ENCODE measurements at places on chromosomes 1 and 21.

DNA sequence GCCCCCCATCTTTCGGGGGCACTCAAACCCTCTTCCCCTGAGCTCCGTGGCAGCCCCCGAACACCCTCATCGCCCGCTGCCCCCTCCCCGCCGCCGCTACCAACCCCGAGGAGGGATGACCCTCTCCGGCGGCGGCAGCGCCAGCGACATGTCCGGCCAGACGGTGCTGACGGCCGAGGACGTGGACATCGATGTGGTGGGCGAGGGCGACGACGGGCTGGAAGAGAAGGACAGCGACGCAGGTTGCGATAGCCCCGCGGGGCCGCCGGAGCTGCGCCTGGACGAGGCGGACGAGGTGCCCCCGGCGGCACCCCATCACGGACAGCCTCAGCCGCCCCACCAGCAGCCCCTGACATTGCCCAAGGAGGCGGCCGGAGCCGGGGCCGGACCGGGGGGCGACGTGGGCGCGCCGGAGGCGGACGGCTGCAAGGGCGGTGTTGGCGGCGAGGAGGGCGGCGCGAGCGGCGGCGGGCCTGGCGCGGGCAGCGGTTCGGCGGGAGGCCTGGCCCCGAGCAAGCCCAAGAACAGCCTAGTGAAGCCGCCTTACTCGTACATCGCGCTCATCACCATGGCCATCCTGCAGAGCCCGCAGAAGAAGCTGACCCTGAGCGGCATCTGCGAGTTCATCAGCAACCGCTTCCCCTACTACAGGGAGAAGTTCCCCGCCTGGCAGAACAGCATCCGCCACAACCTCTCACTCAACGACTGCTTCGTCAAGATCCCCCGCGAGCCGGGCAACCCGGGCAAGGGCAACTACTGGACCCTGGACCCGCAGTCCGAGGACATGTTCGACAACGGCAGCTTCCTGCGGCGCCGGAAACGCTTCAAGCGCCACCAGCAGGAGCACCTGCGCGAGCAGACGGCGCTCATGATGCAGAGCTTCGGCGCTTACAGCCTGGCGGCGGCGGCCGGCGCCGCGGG is 837 bp downstream of the FOXD3 start:
- DNase-seq: no peak

DNA sequence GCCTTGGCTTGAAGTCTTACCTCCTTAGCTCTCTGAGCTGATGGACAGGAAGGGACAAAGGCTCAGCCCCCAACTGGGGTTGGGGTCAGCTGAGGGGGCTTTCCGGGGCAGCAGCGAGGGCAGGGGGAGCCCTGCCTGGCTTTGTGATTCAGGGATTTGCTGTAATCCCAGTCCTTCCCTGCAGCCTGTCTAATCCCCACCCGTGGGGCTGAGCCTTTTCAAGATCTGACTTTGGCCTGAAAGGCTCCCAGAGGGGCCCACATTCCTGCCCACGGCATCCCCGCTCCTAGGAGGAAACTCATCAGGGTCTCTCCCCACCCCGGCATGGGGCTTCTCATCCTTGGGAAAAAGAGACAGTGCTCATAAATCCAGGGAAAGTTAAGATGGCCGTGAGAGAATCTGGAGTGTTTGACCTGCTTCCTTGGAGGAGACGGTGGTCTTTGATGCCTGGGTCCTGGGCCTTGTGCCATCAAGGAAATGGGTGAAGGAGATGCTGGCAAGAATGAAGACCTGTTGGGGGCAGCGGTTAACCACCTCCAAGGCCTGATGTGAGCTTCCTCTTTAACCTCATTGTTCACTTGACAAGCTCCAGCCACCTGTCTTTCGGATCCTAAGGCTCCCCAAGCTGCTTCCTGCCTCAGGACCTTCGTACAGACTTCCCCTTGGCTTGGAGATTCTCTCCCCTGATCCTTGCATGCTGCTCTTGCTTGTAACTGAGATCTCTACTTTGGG is 83.1 kb upstream of the WNT4 start:
- DNase-seq: no peak

DNA sequence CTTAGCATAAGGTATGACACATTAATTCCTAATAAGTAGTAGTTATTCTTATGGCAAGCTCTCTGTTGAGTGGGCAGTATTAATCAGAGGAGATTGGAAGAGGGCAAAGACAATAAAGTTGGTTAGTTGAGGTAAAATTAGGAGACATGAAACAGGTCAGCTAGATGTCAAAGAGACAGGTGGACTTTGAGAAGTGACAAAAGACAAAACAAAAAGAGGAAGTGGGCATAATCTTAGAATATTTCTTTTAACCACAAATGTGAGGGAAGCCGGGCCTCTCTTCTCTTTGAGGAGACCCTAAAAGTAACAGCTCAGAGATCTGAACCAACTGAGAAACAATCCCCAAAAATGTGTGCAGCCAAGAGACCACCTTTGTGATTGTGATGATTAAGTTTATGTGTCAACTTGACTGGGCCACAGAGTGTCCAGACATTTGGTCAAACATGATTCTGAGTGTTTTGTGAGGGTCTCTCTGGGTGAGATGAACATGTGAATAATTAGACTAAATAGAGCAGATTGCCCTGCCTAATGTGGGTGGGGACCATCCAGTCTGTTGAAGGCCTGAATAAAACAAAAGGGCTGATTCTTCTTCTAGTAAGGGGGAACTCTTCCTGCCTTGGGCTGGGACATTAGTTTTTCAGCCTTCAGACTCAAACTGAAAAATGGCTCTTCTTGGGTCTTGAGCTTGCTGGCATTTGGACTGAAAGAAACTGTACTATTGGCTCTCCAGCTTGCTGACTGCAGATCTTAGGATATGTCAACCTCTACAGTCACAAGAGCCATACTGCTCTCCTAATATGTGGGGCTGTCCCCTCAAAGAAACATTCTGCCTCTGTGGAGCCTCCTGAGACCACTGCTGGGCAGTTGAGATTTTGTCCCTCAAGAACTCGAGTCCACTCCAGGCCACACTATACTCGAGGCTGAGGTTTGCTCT is 40.0 kb downstream of the FCRL5 start:
- DNase-seq: peak; percentile 35

- no peak for DNase-seq
Measured at GRCh38 chr1:220217383-220217988, 54.8 kb downstream of the RAB3GAP2 start.

DNA sequence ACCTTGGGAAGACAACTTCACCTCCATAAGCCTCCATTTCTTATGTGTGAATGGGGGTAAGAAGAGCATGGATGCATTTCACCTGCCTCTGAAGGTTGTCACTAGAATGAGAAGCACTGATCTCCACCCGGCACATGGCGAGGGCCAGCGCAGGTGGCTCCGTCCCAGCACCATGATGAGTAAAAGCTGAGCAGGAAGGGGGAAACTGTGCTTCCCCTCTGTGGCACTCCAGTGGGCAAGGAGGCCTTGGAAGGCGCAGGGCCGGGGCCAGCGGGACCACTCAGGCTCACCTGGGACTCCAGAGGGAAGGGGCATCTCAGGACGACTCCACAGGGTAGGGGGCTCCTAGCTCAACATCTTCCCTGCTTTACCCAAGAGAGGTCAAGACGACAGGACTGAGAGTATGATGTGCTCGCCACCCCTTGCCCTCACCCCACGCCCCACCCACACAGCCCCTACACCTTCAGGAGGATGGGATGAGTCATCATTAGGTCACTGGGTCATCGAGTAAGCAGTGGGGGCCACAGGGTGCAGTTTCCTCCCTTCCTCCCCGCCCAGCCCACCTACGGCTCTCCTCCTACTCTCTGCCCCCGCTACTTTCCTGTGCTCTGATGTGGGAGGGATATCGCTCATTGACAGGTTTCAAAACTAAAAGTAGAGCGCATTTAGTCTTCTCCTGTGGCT is 112.1 kb downstream of the HIVEP3 start:
- no peak for DNase-seq

DNA sequence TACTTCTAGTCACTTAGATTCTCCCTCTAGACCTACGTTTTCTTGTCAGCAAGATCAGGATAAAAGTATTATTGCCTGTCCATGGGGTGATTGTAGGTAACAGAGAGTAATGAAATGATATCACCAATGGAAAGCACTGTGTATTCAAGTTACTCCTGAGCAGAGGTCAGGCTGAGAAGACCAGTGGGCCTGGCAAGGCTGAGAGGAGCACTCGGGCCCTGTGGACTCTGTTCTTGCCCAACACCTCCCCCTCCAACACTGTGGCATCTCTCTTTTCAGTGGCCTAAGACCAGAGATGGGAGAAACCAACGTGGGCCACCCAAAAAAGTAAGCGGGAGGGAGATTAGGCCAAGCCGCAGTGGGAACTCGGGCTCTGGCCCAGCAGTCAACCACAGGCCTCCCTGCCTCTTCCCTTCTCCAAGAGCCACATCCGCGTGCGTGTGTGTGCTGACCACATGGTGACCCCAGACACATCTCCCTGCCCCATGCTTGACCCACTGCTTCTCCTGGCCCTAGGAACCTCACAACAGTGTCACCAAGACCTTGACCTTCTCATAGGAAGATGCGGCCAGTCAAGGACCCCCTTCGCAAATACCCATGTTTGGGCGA is 12.3 kb downstream of the RORC start:
- no peak for DNase-seq

DNA sequence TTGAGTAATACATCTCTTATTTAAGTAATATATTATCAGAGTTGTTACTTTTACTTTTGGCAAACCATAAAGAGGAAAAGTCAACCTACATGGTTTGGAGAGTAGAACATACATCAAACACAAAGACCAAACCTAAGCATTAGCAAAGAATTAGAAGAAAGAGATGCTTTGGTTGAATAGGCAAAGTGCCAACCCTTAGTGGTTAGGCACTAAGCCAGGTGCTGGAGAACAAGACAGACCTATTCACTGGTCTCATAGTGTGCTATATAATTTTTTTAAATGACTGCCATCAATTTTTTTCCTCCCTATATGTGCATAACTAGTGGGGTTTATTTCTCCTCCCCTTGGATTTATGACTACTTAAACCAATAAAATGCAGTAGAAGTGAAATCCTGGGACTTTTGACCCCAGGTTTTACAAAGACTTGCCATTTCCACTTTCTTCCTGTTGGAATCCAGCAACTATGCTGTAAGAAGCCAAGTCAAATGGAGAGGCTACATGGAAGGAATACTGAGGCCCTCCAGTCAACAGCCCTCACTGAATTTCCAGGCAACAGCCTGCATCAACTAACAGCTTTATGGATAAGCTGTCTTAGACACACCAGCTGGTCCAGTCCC is 69.8 kb upstream of the HAO2 start:
- no peak for DNase-seq

All from GM19239 (cell line).